Heart left ventricle (tissue), 16 donors: ENCODE measurements at places on chromosomes 12 and 14. TPM values are rescaled to one million over a fixed set of nuclear protein-coding genes. Genes with fewer than 3 reads are reported as not detected.

GRCh38 chr14:98280436-98280835 lies 991.6 kb downstream of the BCL11B start:
- no peak for DNase-seq

DNA sequence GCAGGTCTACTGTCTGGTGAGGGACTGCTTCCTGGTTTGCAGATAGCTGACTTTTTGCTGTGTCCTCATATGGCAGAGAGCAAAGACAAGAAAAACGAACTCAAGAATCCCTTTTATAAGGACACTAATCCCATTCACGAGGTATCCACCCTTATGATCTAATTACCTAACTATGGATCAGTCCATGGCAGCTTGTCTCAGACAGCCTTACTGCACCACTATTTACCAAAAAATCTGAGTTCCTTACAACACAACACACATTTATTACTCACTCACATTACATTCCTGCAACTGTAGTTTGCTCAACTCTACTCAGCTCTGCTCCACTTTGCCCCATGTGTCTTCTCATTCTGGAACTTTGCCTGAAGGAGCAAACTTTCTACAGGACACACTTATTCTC lies 10.1 kb upstream of the SLC6A15 start:
- no peak for DNase-seq

DNA sequence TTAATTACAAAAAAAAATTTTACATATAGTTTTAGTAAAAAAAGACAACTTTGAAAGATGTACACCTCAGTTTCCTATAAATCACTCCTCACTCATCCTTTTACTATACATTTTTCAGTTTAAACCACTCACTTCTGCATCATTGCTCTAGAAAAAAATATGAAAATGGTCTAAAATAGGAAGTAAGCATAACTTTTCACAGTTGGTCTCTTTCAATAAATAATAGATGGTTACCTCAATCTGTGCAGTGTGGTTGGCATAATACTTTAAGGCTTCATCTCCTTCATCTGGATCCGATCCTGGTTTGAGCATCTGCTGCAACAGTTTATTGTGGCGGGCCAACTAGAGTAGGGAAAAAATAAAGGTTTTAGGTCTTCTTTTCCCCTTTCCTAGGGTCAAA lies 247.9 kb downstream of the SSPN start:
- no peak for DNase-seq

DNA sequence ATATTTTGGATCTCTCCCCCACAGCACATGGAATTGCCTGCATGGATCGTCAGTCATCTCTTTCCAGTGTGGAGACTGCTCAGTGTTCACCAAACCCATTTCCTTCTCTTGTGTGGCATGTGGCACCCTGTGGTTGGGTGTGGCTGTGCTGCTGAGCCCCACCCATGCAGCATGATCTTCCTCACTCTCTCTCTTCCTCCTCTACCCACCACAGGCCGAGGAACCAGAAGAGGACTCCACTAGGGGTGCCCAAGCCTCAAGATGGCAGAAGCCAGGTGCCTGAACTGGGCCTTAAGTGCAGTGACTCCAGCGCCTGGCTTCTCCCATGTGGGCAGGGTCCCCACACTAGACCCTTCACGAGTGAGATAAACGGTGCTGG lies 66.8 kb upstream of the GPR68 start:
- no peak for DNase-seq

LBHD2 gene
- not detected for total RNA-seq
